ENCODE measurements at places on chromosomes 7 and 10. TPM values are rescaled to one million over a fixed set of nuclear protein-coding genes. Genes with fewer than 3 reads are reported as not detected.

GRCh38 chr7:36309716-36310115, 79.9 kb upstream of the ANLN start:
- no peak overlapping the region for H3K4me3 ChIP-seq
- no peaks in the 10 kb centered on the region for H3K36me3 ChIP-seq
- no peaks in the 10 kb centered on the region for H3K27me3 ChIP-seq
- no peak for DNase-seq
- no peaks in the 10 kb centered on the region for H3K4me1 ChIP-seq

DNA sequence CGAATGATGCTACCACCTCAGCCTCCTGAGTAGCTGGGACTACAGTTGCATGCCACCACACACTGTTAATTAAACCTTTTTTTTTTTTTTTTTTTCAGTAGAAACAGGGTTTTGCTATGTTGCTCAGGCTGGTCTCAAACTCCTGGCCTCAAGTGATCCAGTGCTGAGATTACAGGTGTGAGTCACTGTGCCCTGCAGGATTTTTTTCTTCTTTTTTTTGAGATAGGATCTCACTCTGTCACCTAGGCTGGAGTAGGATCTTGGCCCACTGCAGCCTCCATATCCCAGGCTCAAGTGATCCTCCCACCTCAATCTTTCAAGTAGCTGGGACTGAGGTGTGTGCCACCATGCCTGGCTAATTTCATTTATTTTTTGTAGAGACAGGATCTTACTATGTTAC, 6.4 kb downstream of the ACTA2 start:
- no peak overlapping the region for H3K27ac ChIP-seq
- no peak for DNase-seq
- no peak overlapping the region for H3K4me3 ChIP-seq
- H3K4me1 ChIP-seq = peaks cover 14% of the 10 kb centered on the region

DNA sequence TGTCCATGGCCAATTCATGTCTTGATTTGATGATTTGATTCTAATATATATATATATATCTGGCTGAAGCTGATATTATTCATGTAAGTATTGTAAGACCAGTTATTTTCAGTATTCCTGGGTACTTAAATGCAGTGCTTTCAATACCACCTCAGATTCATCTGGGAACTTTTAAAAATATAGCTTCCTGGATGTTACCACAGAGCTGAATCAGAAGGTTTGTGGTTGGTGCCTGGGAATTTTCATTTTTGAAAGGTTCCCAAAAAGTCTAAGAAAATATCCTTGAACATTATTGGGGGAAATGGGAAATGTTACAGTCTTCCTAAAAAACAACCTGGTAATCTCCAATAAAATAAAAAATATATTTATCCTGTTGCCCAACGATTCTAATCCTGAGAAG, 10.7 kb upstream of the PPP3CB start:
- H3K27me3 ChIP-seq = no peaks in the 10 kb centered on the region
- no peak overlapping the region for H3K27ac ChIP-seq
- no peaks in the 10 kb centered on the region for H3K36me3 ChIP-seq
- H3K4me1 ChIP-seq = peaks cover 7% of the 10 kb centered on the region
- H3K4me3 ChIP-seq = no peak overlapping the region
- no peak for DNase-seq

DNA sequence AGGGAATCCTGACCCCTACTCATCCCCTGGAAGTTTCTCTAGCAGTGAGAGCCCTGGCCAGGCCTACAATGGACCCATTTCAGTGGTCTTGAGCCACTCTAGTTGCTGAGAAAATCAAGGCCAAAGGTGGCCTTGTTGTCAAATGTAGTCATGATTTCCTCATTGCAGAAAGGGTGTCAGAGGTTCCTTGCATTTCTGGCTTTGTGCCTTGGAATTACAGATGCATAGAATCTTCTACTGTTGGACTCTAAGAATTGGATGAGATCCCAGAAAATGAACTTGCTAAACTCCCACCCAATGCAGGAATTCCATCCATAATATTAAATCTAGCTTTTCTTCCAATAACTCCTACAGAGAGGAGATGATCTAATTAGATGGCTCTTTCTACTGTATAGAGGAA, 12.2 kb downstream of the CPA2 start:
- H3K4me1 ChIP-seq = peaks cover 9% of the 10 kb centered on the region
- no peaks in the 10 kb centered on the region for H3K36me3 ChIP-seq
- H3K4me3 ChIP-seq = no peak overlapping the region
- no peak for DNase-seq
- no peak overlapping the region for H3K27ac ChIP-seq

DNA sequence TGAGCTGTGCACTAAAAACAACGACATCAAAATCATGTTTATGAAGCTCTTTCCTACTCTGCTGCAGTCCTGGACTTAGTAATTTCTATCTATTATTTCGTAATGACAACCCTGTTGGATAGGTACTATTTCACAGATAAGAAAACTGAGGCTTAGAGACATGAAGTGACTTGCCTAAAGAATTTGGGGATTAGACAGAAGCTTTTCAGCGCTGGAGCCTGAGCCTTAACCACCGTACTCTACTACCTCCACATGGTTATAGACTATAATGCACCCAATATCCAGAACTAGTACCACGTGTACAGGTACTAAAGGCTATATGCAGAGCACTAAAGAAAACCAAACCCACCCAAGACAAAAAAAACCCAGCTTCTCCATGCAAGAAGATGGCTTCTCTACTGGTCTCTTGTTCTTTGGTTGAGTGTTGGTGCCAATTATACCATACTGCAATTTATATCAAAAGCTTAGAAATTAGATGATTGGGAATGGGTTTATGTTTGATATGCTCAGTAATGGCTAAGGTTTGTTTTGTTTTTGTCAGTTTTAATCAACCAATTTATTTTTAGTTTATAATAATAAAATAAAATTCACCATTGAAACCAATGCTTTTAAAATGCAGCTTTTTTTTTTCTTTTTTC, 6.5 kb upstream of the SNX10 start:
- no peaks in the 10 kb centered on the region for H3K36me3 ChIP-seq
- H3K27me3 ChIP-seq = no peaks in the 10 kb centered on the region
- no peak for DNase-seq

GRCh38 chr7:78118470-78118869, 319.9 kb downstream of the PHTF2 start:
- H3K4me3 ChIP-seq = no peak overlapping the region
- H3K36me3 ChIP-seq = no peaks in the 10 kb centered on the region
- no peak for DNase-seq
- H3K4me1 ChIP-seq = no peaks in the 10 kb centered on the region

DNA sequence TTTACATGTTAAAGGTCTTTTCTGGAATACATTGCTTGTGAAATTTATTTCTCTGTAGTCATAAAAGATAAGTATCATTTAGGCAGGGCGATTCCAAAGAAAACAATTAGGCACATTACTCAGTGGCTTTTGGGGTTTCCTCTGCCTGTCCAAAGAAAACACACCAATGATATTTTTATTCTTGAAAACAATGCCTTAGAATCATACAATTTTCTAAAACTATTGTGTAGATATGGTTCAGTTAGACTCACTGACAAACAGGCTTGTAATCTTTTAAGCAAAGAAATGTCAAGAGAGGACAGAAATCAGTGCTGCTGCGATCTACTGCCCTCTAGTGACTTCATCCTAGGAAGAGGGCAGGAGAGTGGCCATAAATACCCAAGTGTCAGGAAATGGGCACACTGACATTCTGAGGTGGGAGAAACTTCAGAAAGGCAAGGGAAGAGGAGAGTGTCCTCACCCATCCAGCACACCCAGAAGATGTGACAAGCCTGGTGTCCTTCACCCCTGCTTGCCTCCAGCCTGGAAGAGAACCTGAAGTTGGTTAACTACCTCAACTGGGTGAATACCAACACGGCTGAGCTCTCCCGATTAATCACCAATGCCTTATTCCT, 120.5 kb downstream of the GALNT11 start:
- H3K27me3 ChIP-seq = no peaks in the 10 kb centered on the region
- H3K4me1 ChIP-seq = peaks cover 6% of the 10 kb centered on the region
- peaks cover 97% of the 10 kb centered on the region for H3K36me3 ChIP-seq

DNA sequence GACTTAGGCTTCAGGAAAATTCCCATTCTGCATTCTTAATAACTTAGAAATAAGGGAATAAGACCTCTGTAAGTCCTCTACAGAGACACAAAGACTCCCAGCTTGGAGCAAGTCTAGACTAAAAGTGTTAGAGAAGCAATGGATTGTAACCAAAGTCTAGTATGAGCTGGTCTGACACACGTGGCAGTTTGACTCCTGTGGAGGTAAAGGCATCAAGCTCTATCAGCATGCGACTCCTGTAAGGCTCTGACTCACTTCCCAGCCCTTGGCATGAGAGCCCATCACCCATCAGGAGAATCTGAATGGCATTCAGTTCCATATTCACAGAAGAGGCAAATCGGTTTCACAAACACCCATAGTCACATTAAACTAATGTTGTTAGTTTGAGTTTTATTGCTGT, 4.4 kb upstream of the VSTM4 start:
- H3K4me3 ChIP-seq = no peak overlapping the region
- no peak for DNase-seq
- no peak overlapping the region for H3K27ac ChIP-seq

- no peak for DNase-seq
- no peak overlapping the region for H3K27ac ChIP-seq
- H3K4me3 ChIP-seq = no peak overlapping the region
- H3K4me1 ChIP-seq = no peaks in the 10 kb centered on the region
- no peaks in the 10 kb centered on the region for H3K27me3 ChIP-seq
These were observed 45.6 kb upstream of the TAS2R16 start for GRCh38 chr7:123041101-123041500.

- H3K4me1 ChIP-seq = peaks cover 17% of the 10 kb centered on the region
- no peaks in the 10 kb centered on the region for H3K27me3 ChIP-seq
- peak overlapping the region; percentile 54 for H3K27ac ChIP-seq
- no peaks in the 10 kb centered on the region for H3K36me3 ChIP-seq
- no peak for DNase-seq
- no peak overlapping the region for H3K4me3 ChIP-seq
These were observed 326.4 kb upstream of the ZMIZ1 start for GRCh38 chr10:78742406-78742729.

DNA sequence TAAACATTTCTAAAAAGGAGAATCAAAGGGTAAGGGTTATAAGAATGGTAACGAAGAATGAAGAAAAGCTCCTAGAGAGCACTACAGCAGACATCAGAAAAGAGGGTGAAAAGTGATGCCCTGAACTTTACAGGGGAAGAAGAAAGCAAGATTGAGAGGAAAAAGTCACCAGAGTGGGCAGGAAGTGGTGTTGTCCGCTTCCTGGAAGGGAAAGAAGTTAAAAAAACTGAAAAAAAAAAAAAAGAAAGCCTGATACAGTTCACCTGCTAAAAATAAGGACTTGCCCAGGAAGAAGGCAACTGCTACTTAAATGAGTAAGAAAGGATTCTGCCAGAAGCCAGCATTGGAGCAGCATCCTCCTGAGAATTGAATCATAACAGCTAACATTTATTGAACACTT, 330.1 kb upstream of the PHF14 start:
- H3K27ac ChIP-seq = no peak overlapping the region
- DNase-seq = no peak
- no peaks in the 10 kb centered on the region for H3K4me1 ChIP-seq

DNA sequence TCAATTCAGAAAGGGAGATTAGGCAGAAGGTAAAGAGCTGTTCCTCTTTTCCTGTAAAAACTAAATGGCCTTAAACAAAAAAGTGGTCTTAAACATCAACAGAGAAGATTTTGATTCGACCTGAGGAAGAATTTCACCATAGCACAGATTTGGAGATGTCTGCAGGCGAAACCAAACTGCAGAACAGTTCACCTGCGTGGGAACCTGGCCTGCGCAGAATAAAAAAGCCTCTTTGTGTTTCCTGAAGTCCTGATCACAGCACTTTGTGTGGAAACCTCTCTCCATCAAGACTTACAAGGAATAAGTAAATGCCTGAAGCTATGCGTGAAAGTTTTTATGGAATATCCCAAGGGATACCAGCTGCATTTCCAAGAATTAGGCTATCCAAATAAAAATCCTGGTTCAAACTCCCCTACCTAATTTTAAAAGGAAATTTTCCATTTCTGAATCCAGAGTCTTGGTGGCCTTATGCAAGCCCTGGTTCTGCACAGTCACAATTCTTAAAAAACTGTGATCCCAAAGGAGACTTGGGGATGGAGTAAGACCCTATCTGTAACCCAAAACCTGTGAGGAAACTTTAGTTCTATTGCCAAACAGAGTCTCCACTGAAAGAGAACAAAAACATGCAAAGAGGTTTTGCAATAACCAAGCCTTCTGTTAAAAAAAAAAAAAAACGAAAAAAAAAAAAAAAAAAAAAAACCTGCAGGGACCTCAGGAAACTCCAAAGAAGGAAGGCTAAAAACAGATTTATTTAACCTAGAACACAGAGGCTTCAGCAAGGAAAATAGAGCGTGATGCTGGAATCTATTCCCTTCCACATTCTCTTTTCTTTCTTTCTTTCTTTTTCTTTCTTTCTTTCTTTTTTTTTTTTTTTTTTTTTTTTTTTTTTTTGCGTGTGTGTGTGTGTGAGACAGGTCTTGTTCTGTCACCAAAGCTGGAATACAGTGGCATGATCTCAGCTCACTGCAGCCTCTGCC, 10.4 kb downstream of the CALML3 start:
- H3K27me3 ChIP-seq = no peaks in the 10 kb centered on the region
- peak; percentile 13 for DNase-seq
- no peaks in the 10 kb centered on the region for H3K4me1 ChIP-seq

GRCh38 chr7:22193450-22193983, 163.4 kb downstream of the RAPGEF5 start:
- peaks cover 5% of the 10 kb centered on the region for H3K36me3 ChIP-seq
- peak overlapping the region; percentile 16 for H3K27ac ChIP-seq
- no peak for DNase-seq
- H3K27me3 ChIP-seq = no peaks in the 10 kb centered on the region

CYP3A4 gene
- total RNA-seq = not detected

MYO1G gene
- 36.4 TPM for total RNA-seq

TAS2R41 gene
- total RNA-seq = not detected

TRIM73 gene
- total RNA-seq = 7.7 TPM

PLPP4 gene
- total RNA-seq = not detected

SFXN2 gene
- 5.5 TPM for total RNA-seq

ABCB4 gene
- total RNA-seq = 12.1 TPM

SYT15 gene
- 8.4 TPM for total RNA-seq

KNDC1 gene
- 3.0 TPM for total RNA-seq

ADAM12 gene
- total RNA-seq = 1.6 TPM

AOAH gene
- 252 TPM for total RNA-seq

MDFIC gene
- 70.4 TPM for total RNA-seq

Measured in spleen (tissue), 13 donors.